ENCODE measurements at places on chromosomes 4 and X.

DNA sequence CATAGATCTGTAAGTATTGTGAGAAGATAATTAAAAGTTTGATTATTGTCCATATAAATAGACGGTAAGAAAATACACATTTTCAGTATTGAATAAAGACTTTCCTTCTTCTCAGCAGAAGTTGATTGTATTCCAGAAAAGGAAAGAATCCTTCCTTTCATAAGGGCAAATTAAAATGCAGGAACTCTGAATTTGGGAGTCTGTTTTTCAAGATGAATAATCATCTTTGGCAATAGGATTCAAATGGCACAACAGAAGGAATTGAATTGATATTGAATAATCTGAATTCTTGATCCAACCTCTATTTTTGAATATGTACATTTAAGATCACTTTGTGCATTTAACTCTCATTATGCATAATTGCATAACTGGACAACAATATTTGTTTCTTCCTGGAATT, 149.3 kb downstream of the DMD start:
- no peak for DNase-seq

- no peak for DNase-seq
Observed at GRCh38 chrX:24243692-24244091, 70.2 kb downstream of the SUPT20HL2 start.

DNA sequence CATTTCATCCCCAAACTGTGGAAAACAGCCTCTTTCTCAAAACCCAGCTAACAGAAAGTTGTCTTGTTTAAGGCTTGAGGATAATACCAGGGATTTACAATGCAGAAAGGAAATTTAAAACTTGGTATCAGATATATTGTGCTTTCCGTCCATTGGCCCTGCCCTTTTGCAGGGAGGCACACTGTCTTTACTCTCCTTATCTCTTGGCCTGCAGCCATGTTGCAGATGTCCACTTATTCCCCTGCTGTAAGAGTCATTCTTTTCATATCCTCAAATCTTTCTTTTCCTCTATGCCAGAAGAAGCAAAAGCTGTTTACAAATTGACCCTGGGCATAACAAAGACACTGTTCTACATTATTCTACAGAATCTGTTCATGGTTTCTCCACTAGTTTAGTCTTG, 75.6 kb upstream of the DYNLT3 start:
- DNase-seq: no peak

DNA sequence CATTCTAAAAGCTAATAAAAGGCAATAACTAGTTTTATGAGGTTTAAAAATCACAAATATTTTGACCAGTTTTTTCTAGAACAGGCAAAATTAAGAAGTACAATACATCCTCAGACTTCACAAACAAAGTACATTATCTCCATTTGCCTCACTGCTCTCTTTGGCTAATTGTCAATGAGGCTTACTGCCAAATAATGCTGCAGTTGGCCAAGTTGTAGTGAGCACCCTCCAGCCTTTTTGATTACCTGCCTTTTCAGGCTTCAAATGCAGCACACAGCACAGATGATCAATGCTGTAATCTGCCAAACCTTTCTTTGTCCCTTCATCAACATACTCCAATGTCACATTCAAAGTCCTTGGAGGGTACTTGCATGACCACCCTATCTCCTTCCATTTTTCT, 605.2 kb downstream of the KLHL13 start:
- DNase-seq: no peak

- DNase-seq: no peak
Observed at GRCh38 chrX:9604111-9604907, 139.5 kb downstream of the TBL1X start.

DNA sequence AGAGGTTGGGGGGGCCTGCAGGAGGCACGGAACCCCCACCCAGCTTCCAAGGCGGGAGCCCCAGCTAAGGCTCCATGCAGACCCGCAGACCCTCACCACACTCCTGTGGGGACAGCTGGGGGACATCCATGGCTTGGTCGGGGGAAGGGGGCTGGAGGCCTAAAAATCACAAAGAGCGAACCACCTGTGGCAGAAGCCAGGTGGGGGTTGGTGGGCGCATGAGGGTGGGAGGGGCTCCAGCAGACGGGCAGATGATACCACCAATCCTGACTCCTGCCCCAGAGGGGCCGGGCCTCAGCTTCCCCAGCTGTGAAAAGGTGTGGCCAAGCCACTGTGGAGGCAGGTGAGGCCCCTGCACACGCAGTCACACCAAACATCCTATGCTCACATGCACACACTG, 111.6 kb downstream of the FAM53A start:
- DNase-seq: no peak

DNA sequence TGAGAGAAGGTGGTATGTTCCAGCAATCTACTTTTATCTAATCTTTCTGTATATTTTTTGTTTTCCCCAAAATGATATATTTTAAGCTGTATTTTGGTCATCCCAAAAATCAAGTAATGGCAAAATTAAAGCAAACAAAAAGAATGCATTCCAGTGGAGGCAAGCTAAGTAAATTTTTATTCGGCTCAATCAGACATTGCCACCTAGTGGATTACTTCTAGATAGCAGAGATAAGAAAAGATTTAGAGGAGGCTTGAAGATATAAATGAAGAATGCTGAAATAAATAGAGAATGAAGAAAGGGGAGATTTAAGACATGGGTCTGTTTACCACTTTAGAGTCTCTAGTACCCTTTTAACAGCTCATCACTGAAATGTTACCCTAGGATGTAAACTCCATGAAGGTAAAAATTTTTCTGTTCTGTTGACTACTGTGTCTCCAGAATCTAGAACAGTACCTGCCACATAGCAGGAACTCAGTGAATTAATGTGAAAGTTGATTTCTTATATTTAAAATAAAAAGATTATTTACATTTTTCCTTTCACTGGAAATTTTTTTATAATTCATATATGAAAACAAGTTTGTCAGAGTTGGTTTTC, 110.9 kb upstream of the ANK2 start:
- DNase-seq: no peak

- DNase-seq: no peak
Observed at GRCh38 chr4:8218371-8219031, 19.4 kb downstream of the SH3TC1 start.

DNA sequence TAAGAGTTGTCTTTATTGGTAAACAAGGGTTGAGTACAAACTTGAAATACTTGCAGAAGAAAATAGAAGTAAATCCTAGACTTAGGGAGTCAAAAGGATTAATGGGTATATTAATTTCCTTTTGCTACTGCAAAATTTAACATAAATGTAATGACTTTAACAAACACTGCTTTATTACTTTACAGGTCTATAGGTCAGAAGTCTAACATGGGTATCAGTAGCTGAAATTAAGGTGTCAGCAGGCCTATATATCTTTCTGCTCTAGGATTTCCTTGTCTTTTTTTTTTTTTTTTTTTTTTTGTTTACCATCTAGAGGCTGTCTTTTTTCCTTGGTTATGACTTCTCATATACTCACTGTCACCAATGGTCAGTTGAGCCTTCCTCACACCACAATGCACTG, 220.4 kb downstream of the GRID2 start:
- no peak for DNase-seq

DNA sequence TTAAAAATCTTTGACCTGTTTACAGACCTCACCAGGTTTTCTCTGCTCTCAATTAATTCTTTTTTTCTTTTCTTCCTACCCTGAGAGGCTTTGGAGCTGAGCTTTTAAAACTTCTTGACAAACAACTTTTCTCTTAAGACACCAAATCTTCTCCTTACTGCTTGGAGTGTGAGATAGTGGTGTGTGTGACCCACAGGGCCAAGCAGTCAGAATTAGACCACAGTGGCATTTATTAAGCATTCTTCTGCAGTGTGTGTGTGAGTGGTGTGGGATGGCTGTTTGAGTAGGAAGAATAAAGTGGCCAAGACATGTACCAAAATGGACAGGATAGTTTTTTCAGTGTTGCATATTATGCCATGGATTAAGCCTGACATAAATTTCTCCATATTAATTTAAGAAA, 665.1 kb downstream of the RAPGEF2 start:
- no peak for DNase-seq

DNA sequence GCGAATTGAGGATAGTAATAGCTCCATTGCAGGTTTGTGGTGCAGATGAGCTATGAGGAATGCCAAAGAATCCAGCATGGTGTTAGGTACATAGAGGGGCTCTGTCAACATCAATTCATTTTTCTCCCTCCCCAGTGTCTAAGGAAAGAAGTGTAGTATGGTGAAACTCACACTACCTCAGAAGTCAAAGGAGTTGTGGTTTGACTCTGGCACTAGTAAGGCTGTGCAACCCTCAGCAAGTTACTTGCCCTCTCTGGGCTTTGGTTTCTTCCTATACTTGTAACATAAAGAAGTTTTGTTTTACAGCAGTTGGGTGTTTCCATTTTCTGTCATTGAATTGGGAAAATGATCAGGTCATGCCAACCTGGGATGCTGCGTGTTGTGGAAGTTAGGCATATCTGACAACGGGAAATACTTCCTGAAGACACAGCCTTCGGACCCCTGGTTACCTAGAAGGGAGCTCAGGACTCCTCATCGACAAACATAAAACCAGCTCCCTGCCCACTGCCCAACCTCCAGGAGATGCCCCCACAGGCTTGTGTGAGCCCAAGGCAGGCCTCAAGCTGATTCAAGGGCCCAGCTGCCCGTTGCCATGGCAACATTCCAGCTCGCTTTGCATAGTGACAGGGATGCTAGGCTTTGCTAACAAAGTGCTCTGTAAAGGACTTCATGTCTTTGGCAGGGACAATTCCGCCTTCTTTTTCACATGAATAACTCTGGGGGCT, 71.4 kb downstream of the RTL5 start:
- no peak for DNase-seq

DNA sequence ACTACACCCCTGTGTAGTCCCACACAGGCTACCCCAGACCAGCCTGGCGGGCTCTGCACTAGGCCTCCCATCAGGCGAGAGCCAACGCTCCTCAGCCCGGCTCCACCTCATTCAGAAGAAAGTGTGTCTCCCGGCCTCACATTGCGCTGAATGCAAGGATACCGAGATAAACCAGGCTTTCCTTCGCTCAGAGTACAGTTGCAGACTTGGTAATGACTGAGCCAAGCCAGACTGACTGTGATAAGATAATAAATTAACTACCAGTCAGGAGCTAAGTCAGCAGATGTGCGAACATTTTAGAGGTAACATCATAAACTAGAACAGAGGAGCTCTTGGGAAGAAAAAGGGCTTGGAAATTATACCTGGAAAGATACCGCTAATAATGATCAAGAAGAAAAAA, 397.6 kb downstream of the TRIML1 start:
- DNase-seq: no peak

GRCh38 chr4:88735564-88735963, 37.9 kb upstream of the NAP1L5 start:
- no peak for DNase-seq

GRCh38 chr4:184369871-184370270, 104.5 kb downstream of the IRF2 start:
- no peak for DNase-seq

- DNase-seq: no peak
Observed at GRCh38 chrX:78796916-78797315, 49.4 kb downstream of the LPAR4 start.

DNA sequence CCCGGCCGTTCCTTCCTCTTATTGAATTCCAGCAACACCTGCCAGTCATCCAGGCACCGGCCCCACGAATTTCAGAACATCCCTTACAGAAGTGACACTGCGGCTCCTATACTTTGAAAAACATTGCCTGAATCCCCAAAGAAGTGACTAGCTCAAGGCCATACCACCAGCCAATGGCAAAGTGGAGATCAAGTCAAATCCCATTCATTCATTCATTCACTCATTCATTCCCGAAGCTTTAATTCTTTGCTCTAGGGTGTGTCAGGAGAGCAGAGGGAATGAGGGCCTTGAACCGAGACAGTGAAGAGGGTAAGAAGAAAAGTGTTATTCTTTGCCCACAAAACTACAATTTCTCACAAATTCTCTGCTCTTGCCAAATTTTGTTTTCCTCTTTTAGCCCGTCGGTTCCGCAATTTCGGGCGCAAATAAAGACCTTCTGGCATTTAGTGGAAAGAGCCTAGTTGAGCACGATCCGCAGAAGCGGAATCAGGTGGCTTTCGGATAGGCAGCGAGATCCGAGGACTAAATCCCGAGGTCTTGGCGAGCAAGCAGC, 824 bp upstream of the HMGB3 start:
- no peak for DNase-seq

GRCh38 chr4:4859799-4860599, 534 bp downstream of the MSX1 start:
- no peak for DNase-seq

DNA sequence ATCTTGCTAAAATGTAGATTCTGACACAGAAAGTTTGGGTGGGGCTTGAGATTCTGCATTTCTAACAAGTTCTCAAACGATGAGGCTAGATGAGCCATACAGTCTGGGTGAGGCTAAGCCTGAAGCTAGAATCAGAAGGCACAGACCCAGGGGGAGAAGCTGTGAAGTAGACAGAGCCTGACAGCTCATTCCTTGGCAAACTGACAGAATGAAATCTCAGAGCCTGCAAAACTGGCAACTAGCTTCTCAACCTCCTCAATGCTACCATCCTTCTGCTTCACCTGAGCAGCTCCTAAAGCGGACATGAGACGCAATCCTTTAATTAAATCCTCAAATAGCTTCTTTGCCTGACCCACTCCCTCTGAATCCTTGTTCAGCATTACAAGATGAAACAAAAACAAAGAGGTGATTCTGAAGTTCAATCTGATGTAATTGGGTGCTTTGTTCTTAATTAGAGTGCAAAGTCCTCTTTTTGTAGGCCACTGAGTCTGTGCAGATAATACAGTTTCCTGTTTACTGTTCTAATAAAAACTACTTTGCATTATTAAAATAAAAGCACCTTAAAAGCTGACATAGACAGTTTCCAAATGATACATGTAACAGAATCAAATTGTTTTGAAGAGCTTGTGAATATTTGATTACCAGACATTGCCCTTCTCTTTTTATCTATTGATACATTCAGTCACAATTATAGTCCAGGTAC, 71.0 kb upstream of the BMP2K start:
- no peak for DNase-seq

DNA sequence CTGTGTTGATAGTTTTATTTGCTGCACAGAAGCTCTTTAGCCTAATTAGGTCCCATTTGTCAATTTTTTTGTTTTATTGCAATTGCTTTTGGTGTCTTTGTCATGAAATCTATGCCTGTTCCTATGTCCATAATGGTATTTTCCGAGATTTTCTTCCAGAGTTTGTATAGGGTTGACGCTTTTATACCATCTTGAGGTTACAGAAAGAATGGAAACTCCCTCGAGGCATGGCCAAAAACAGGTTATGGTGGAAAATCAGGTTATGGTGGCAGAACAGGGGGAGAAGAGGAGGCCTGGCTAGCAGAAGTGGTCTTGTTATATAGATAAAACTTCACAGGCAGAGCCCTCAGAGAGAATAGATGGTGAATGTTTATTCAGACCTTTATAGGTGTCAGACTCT, 21.6 kb downstream of the OPHN1 start:
- DNase-seq: no peak

DNA sequence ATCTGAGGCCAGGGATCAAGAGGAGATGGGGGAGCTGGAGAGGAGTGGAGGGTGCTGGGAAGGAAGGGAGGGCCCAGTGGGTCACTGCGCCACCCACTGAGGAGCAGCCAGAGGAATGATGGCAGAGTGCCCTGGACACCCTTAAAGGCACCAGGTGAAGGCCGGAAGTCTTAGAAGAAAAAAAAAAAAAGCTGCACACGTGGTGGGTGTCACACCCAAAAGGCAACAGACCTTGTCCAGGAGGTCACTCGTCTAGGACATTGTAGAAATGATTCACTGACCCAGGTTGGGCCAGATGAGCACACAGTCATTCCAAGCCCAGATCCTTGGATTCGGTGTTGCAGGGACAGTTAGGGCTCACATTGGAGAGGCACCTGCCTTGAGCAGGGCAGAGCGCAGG, 93.5 kb upstream of the TRIM2 start:
- DNase-seq: no peak

GRCh38 chr4:78618436-78618835, 66.9 kb downstream of the ANXA3 start:
- no peak for DNase-seq

All from stimulated activated CD4-positive, alpha-beta T cell treated with anti-CD3 and anti-CD28 coated beads, Interleukin-12 subunit alpha, Interleukin-12 subunit beta, amount 100 ng/mL, for 24 hours (primary cell).